ENCODE measurements at places on chromosomes 6 and 20. TPM values are rescaled to one million over a fixed set of nuclear protein-coding genes. Genes with fewer than 3 reads are reported as not detected.

Gene CD109
- 20.9 TPM for polyA plus RNA-seq

Gene C6orf58
- 0.74 TPM for polyA plus RNA-seq

Gene XKR7
- polyA plus RNA-seq = 0.06 TPM

Gene TBXT
- polyA plus RNA-seq = not detected

DNA sequence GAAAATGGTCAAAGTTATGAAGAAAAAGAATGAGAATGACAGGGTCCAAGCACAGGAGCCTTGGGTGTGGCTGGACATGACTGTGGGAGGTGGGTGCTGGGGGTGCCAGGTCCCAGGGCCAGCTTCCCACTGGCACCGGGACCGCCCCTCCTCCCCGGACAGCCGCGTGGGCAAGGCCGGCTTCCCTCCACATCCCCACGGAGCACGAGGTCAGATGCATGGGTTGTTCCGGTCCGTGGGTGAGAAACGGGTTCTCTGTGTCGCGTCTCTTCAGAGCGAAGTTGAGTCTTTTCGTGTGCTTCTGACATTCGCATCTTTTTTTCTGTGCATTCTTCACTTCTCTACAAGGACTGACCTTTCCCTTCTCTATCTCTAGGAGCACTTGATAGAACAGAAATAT is 30.1 kb downstream of the KIF25 start:
- DNase-seq = no peak

- DNase-seq = no peak
Observed at GRCh38 chr6:29726571-29727194, 3.4 kb downstream of the HLA-F start.

- DNase-seq = no peak
Observed at GRCh38 chr6:34689742-34690141, 6.8 kb downstream of the ILRUN start.

DNA sequence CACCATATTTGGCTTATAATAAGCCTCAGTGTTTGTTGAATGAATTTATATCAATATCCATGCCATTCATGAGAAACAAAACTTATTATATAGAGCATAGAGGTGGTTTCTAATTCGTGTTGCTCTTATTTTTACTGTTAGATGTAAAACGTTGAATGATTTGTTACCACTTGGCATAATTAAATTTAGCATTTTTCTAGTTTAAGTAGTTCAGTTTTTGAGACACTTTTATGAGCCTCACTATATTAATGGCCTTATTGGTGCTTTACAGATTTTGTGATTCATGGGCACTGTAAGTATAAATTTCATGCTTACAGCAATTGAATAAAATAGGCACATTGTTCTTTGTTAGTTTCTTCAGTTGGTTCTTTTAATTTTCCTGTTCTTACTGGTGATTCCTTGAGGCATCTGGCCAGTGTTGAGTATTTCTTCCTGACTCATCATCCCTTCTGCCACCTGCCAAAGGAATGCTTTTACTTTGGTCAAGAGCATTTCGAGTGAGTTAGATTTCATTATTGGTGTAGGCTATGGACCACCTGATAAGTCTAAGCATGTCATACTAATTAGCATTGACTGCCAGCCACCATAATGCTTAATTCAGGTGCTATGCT is 34.8 kb downstream of the CDKAL1 start:
- DNase-seq = no peak

DNA sequence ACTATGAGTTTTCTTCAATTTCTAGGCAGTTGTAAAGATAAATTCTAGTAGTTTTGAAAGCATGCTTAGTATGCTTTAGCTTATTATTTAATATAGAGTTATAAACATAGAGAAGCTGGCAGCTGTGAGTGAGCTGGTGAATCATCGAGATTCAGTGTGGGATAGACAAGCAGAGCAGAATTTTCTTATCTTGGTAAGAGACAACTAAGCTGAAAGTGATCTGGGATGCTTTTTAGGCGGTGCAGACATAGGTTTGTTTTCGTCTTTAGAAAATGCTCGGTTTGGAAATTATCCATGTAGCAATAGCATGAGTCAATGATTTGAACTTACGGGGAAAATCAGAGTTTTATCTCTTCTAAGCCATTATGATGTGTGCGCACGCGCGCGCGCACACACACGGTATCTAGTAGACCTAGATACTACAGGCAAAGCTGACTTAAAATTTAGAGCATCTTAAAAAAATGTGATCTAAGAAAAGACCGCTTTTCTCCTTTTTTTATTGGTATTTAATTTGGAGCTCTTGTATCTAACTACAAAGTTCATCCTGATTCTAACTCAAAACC is 128.3 kb upstream of the MAP3K7 start:
- no peak for DNase-seq

GRCh38 chr20:64099880-64100565 is 7.3 kb downstream of the NPBWR2 start:
- DNase-seq = peak; percentile 34

GRCh38 chr20:45725134-45725533 is 3.0 kb downstream of the SPINT4 start:
- DNase-seq = no peak

GRCh38 chr20:16701296-16701695 is 28.5 kb upstream of the SNRPB2 start:
- DNase-seq = no peak

GRCh38 chr6:33771146-33772081 is 17.5 kb downstream of the LEMD2 start:
- DNase-seq = peak; percentile 94

DNA sequence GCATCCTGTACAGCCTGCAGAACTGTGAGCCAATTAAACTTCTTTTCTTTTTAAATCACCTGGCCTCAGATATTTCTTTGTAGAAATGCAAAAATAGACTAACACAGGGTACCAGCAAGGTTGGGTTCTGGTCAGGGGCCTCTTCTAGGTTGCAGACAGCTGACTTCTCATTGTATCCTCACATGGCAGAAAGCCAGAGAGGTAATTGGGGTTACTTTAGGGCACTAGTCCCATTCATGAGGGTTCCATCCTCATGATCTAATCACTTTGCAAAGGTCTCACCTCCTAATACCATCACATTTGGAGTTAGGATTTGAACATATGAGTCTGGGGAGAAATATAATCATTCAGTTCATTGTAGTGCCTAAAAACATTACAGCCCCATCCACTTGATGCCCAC is 101.5 kb downstream of the LCA5 start:
- no peak for DNase-seq

All from left lung (tissue), 14 donors.